HCT116 (cell line): ENCODE measurements at places on chromosomes 5 and 9.

GRCh38 chr5:123456242-123456641 is 33.0 kb upstream of the CEP120 start:
- DNase-seq = no peak

GRCh38 chr5:134554319-134555222 is 29.1 kb downstream of the JADE2 start:
- no peak for DNase-seq

DNA sequence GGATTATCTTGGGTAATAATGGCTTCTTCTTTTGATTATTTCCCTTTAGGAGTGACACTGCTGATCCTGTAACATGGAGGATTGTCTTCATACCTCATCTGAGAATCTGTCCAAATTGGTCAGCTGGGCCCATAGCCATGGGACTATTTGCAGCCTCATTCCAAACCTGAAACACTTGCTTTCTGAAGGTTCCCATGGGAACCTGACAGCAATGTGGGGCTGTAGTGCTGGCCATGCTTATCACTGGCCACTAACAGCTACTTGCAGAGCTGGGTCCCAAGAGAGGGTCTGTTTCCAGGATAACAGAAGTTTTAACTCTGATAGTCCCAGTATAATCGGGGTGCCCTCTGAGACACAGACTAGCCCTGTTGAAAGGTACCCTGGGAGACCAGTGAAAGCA is 87.4 kb downstream of the KIAA1958 start:
- DNase-seq = no peak

DNA sequence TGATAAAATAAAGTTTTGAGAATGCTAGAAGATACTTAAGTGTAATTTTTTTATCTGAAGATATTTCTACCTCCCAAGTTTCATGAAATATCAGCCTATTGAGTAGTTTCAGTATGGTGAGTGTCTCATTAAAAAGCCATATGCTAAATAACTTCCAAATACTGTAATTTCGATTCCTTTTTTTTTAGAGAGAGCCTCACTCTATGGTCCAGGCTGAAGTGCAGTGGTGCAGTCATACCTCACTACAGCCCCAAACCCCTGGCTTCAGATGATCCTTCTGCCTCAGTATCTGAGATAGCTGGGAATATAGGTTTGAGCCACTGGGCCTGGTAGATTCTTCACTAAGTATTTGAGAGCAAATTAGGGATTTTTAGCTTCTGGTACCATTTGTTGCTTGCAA is 24.5 kb downstream of the CDC42SE2 start:
- DNase-seq = no peak

DNA sequence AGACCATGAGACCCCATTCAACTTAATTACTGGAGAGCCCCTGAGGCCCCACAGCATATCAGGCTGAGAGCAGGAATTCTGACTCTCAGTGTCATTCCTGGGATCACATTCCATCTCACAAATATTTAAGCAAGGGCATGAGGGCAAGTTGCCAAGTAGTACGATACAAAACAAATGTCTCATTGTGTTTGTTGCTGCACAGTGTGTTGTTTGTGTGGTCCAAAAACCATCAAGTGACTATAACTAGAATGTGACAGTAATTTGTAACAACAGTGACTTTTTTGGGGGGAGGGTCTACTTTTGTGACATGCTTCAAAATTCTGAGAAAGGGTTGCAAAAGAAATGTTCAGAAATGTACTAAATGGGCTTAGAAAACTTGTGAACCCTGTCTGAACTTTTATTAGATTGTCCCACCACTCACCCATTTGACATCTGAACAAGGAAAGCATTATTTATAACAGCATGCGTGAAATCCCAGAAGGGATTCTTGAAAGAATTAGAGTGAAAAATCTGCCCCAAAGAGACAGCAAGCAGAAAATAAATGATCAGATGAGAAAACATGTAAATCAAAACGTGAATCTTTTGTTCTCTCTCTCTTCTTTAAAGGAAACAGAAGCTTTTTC is 347.0 kb downstream of the NTRK2 start:
- DNase-seq = no peak

DNA sequence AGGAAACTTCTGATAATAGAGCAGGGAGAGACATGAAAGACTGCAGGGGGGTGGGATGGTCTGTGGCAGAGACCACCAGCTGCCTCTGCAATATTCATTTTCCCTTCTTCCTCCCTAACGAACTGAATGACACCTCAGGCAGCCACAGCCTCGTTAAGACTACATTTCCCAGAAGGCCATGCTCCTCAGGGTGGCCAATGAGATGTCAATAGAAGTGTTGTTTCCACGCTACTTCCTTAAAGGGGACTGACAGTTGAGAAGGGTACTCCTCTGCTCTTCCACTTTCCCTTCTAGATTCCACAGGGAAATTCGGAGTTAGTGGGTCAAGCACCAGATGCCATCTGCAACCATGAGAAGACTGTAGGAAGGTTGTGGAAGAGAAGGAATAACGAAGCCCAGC is 52.0 kb upstream of the DAPK1 start:
- DNase-seq = peak; percentile 43

DNA sequence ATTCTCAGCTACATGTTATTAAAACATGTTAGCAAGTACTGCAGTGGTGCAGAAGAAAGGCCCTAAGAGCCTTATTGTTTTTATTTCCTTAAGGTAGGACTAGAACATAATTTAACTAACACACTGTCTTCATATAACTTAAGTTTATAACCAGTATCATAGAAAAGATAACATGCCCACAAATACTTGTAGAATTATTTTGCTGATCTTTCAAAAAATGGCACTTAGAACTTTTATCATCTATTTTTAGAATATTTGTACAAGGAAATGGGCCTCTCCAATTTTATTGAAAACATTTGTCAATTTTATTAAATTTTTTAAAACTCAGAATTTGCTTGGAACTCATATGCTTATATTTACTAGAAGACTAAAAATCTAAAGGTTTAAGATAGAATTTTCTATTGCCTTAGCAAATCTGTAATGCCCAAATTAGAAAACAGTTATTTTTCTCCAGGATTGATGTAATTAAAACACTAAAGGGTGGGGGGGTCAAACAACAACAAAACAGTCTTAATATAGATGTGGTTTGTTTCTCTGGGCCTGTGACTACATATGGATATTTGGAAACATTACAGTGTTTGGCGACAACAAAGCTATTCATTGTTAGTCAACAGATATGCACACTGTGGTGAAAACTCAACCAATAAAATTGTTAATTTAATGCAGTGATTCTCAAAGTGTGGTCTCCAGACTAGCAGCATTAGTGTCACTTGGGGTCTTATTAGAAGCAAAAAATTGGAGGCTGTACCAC is 360.4 kb downstream of the PDE4D start:
- no peak for DNase-seq

- DNase-seq = no peak
These were observed 2.8 kb downstream of the DCAF12 start for GRCh38 chr9:34123682-34124081.

DNA sequence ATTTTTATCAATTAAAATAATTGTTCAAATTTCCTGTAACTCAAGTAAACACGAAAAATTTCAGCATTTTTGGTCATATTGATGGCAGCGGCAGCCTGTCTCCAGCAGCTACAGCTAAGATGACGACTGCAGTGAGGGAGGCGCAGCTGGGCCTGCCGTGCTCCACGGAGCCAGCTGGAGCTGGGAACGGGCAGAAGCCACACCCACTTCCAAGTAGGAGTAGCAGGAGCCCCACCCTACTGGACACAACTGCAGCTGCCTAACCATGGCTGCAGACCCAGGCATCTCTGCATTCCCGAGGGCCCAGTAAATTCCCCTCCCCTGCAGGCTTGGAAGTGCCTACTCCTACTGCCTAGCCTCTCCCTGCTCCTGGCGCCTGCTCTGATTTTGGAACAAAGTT is 2031.7 kb downstream of the EFNA5 start:
- no peak for DNase-seq
